Stromal cell of bone marrow (primary cell): ENCODE measurements at places on chromosomes 2 and 18.

DNA sequence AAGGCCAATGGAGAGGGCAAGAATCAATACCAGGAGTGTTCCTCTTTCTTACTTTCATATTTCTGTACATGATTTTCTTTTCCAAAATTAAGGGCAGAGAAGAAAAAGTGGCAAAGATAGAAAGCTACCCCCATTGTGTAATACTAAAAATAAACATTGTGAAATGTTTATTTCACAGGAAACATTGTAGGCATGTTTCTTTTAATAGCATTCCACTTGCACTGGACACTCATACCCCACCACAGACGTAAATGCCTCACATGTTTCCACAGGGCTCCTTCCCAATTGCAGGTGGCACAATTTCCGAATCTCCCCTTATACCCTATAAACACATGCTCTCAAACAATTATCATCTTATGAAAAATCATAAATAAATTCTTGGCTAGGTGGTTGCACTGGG is 645.1 kb upstream of the SETBP1 start:
- no peak for DNase-seq

GRCh38 chr2:137133225-137133624 is 367.9 kb downstream of the THSD7B start:
- no peak for DNase-seq

- no peak for DNase-seq
These were observed 13.3 kb downstream of the BCL2L11 start for GRCh38 chr2:111134055-111134454.

DNA sequence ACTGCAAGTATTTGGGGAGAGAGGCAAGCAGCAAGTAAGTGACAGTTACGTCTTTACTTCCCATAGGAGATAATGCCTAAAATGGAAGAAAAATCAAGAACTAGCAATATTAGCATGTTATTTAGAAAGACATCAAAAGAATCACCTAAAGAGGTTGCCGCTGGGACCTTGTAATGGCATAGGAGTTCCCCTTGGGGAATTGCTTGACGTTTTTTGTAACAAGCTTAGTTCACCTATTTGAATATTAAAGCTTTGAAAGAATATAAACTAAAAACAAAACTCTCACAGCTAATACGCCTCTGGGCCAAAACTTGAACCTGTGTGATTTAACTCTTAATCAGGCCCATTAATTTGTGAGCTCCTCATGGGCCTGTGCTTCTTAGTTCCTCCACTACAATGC is 89.0 kb downstream of the AAK1 start:
- DNase-seq: no peak

- no peak for DNase-seq
These were observed 465.9 kb downstream of the ADCYAP1 start for GRCh38 chr18:1370552-1370951.

DNA sequence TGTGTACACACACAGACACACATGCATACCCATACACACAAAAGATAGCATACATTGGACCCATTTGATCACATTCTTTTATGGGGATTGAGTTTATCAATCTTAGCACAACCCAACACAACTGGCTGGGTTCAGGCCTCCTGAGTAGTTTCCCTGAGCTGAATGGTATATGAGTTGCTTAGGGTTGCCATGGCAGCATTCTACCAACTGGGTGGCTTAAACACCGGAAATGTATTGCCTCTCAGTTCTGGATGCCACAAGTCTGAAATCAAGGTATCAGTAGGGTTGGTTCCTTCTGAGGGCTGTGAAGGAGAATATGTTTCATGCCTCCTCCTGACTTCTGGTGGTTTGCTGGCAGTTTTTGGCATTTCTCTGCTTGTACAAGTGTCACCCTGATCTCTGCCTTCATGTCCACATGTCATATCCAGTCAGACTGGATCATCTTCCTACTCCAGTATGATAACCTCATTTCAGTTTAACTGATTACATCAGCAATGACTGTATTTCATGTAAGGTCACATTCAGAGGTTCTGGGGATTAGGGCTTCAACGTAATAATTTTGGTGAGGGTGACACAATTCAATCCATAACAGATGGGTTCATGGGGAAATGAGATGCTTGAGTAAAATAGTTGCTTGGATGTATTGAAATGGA is 212.7 kb downstream of the KCNE4 start:
- DNase-seq: no peak

DNA sequence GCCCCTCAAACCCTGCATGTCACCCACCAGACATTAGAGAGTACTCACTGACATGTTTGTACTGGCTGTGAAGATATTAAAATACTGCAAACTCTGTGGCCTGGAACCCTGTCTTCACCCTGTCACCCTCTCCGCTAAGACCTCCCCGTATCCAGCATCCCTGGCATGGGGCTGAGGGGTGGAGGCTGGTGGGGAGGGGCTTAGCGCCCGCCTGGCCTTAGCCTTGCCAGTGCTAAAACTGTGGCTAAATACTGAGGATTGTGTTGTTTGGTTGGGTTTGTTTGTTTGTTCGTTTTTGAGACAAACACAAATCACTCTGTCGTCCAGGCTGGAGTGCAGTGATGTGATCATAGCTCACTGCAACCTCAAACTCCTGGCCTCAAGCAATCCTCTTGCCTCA is 1.8 kb downstream of the PSTPIP2 start:
- no peak for DNase-seq

- no peak for DNase-seq
These were observed 6.6 kb downstream of the SH3RF3 start for GRCh38 chr2:109135359-109136197.
